Urinary bladder (tissue), 4 donors: ENCODE measurements at places on chromosomes 1 and 21. TPM values are rescaled to one million over a fixed set of nuclear protein-coding genes. Genes with fewer than 3 reads are reported as not detected.

TENT5C gene
- total RNA-seq: 15.4 TPM

DNA sequence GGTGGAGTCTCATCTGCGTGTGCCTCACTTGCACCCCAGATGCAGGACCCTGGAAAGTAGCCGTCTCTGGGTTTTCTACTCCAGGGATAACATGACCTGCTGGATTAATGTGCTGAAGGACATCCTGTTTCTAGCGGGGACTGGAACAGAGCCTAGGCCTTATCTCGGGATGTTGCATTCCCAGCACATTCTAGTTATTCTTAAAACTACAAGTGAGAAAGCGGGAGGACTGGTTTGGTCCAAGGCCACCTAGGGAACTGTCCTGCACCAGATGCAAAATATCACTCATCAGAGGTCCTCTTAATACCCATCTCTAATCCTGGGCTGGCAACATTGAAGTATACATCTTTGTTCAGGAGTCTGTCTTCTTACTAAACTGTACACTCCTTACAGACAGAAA, 179.9 kb downstream of the ZC3H11B start:
- no peak for DNase-seq

- no peak for DNase-seq
Observed at GRCh38 chr1:94892604-94893254, 34.2 kb downstream of the CNN3 start.

ANKRD65 gene
- total RNA-seq: 5.8 TPM

- no peak for DNase-seq
Observed at GRCh38 chr1:42450061-42450460, 5.8 kb downstream of the ZMYND12 start.

DNA sequence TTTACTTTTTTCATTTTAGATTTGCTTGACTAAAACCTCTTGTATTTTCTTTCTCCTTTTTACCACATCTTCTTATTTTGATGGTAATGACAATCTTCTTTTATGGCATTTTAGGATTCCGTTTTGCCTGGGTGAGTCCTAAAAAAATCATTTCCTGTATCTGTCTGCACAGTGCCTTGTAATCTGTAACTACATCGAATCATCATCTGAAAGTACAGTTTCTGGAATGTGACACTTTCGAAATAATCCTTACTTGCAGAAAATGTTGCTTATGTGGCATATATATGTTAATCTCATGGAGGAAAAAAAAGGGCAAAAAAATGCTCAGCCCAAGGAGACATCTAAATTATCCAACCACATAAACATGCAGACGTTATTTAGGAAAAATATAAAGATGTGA, 29.0 kb downstream of the GREM2 start:
- no peak for DNase-seq

GPR61 gene
- 0.11 TPM for total RNA-seq

GRCh38 chr1:246856371-246856770, 75.4 kb downstream of the AHCTF1 start:
- no peak for DNase-seq

TINAGL1 gene
- 94.1 TPM for total RNA-seq

DNA sequence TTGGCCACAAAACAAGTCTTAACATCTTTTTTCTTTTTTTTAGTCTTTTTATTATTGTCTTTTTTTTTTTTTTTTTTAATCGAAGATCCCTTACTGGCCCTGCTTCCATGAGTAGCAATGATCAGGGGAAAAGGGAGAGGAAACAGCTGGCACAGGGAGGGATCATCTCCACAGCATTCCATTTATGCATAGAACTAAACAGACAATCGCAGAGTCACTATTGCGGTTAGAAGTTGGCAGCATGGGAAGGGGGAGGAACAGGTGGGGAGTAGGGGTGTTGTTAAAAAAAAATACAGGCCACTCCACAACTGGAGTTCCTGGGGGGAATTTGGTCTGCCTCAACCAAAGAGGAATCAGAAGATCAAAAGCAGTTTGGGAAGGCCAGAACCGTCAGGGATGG, 55.4 kb downstream of the C1orf185 start:
- DNase-seq: no peak

GRCh38 chr1:1239614-1240347, 6.7 kb downstream of the C1QTNF12 start:
- DNase-seq: no peak

DNA sequence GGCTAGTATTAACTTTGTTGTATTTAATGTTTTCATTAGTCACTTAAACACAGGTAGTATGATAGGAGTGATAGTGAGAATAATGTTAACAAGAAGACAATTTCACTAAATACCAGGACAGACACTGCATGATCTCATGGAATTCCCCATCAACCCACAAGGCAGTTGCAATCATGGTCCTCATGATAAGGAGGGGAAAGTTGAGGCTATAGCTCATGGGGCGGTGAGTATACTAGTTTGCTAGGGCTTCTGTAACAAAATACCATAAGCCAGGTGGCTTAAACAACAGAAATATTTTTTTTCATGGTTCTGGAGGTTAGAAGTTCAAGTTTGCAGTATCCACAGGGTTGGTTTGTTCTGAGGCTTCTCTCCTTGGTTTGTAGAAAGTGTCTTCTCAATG, 115.8 kb downstream of the DSCAM start:
- DNase-seq: no peak

S100A5 gene
- total RNA-seq: not detected

- DNase-seq: no peak
Observed at GRCh38 chr1:55913565-55913964, 665.8 kb downstream of the PLPP3 start.

DNA sequence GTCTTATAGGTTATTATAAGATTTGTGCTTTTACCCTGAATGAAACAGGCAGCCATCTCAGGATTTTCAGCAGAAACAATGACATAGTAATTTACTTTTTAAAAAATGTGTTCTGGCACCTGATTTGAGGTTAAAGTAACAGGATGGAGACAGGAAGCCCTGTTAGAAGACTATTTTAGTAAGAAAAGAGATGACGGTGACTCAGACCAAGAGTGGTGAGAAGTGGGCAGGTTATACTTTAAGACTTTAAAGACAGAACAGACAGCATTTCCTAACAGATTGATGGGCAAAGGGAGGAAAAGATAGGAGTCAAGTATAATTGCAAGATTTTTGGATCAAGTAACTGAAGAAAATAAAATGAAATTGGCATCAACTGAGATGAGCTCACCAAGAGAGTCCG, 436.8 kb upstream of the NR5A2 start:
- DNase-seq: no peak

HPCAL4 gene
- total RNA-seq: 2.5 TPM

DNA sequence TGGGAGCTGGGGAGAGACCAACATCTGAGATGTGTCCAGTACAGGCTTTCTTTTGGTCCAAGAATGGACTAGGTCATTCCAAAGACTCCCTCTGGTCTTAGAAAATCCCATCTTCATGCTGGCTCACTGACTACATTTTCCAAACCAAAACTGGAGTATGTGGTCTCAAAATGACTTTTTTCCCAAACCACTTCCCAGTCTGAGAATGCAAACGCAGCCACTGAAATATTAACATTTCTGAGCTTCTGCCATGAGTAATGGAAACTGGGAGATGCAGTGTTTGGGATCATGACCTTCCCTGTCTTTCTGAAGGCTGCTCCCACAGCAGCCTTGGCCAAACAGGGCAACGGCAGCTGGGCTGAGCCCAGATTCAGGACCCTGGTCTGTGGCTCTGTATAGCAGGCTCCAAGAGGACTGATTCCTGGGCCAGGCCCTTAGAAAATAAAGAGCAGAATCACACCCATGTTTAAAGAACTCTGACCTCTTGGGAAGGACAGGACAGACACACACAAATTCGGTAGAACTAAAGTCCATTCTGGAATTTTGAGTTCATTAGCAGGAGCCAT, 62.1 kb upstream of the CNTN2 start:
- DNase-seq: no peak

DNA sequence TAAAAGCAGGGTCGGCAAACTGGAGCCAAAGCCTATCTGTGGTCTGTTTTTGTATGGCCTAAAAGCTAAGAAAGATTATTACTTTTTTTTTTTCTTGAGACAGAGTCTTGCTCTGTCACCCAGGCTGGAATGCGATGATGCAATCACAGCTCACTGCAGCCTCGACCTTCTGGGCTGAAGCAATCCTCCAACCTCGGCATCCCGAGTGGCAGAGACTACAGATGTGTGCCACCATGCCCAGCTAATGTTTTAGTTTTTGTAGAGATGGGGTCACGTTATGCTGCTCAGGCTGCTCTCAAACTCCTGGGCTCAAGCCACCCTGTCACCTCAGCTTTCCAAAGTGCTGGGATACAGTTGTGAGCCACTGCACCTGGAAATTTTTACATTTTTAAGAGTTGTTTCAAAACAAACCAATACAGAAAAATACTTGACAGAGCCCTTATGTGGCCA, 6.5 kb upstream of the GLRX2 start:
- no peak for DNase-seq

DNA sequence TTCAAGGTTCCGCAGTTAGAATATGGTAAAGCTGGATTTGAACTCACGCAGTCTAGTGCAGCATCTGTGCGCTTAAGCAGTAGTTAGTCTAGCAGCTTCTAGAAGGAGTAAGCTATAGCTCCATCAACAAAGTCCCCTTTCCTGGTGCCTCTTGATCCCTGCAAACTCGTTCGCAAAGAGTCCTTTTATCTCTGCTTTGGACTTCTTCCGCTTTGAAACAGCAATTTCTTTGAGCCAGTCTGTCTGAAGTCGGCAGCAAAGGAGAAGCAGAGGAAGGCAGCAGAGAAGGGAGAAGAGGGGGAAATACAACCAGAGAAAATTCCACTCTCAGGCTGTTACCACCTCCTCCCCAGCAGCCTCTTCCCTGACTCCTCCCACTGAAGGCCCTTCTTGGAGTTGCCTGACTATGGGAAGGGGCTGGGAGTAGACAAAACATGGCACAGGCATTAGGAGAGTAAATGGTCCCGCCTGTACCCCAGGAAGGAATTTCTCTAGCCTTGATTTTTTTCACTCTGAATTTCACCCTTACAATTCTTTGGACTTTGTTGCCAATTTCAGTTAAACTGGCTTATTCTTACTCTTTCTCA, 25.9 kb downstream of the HSD3B2 start:
- no peak for DNase-seq

GRCh38 chr1:170194451-170194850, 48.7 kb downstream of the NTMT2 start:
- DNase-seq: no peak

DNA sequence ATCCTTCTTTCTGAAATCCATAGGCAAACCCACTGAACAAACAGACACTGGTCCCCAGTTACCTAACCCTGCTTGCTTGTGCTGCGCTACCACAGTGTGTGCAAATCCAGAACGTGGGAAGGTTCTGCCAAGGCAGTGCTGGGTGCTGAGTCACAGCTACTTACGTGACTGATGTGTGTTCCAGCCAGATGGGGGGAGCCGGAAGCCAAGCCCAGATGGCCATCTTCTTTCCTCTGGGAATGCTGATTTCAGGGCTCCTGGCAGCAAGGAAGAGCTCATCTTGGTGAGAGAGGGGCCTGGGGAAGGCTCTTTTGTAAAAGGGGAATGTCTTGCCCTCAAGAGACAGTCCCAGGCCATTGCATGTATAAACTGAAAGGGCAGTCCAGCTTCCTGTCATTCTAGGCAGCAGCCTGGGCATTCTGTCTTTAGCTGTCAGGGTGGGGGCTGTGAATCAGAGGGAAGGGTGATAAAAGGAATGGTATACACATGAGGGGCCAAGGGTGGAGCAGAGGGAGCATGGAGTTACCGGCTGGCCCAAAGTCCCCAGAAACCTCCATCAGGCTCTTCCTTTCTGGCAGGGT, 54.1 kb downstream of the CD46 start:
- no peak for DNase-seq

GRCh38 chr1:58883888-58884482, 100.1 kb upstream of the JUN start:
- DNase-seq: no peak

DNA sequence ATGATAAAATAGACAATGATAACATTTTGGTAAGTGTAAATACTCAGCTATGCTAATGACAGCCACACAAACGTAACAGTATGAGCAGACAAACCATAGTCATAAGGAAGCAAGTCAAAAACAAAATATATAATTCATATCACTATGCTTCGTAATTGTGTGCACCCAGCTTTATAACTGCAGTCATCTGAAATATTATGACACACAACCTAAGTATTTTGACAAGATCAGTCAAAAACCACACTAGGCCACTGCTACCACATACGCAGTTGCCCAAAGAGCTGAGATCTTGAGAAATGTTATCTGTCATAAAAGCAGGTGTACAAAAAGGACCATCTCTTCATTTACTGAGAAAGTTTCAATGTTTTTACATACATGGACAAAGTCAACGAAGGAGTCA, 26.0 kb downstream of the RNASEL start:
- DNase-seq: no peak

GORAB gene
- total RNA-seq: 30.5 TPM

GRCh38 chr1:25875856-25876692, 566 bp upstream of the PAQR7 start:
- DNase-seq: no peak

GRCh38 chr21:46079352-46080170, 18.4 kb upstream of the COL6A2 start:
- no peak for DNase-seq

DNA sequence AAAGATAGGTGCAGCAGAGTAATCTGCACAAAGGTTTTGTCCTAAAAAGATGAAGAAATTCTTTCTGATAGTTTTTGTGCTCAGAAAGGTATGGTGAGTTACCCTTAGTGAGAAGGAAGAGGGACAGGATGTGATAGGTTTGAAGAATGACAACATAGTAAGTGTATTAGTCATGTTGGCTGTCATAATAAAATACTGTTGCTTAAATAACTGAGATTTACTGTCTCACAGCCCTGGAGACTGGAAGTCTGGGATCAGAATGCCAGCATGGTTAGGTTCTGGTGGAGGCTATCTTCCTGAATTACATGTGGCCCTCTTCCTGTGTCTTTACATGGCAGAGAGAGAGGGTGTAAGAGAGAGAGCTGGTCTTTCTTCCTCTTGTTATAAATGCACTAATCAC, 965.2 kb downstream of the TTLL7 start:
- DNase-seq: no peak

GRCh38 chr1:6434186-6434585, 9.6 kb downstream of the ESPN start:
- DNase-seq: no peak
